ENCODE measurements at places on chromosomes 12 and 14.

DNA sequence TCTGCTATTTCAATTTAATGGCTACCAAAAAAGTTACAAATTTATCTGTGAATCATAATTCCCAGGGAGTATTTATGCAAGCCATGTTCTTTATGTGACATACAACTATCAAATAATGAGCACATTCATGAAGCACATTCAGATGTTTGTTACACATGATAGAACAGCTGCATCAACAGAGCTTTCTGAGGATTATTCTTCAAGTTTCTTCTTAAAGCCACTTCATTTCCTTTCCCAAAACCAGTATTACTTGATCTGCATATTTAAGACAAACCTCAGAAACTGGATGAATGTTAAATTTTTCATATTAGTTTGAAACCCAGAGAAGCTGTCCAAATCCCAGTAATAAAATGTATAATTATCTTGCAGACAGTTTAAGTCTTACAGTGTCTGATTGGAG is 73.6 kb upstream of the SOX5 start:
- no peak for DNase-seq

DNA sequence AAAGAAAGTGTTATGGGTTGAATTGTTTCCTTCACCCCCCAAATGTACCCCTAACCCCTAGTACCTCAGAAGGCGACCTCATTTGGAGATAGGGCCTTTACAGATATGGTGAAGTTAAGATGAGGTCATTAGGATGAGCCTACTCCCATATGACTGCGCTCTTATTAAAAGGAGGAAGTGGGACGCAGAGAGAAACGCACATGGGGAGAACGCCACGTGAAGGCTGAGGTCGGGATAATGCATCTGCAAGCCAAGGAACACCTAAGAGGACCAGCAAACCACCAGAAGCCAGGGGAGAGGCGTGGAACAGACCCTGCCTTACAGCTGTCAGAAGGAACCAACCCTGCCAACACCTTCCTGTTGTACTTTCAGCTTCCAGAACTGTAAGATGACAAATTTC is 1.7 kb upstream of the NRIP2 start:
- DNase-seq: no peak

DNA sequence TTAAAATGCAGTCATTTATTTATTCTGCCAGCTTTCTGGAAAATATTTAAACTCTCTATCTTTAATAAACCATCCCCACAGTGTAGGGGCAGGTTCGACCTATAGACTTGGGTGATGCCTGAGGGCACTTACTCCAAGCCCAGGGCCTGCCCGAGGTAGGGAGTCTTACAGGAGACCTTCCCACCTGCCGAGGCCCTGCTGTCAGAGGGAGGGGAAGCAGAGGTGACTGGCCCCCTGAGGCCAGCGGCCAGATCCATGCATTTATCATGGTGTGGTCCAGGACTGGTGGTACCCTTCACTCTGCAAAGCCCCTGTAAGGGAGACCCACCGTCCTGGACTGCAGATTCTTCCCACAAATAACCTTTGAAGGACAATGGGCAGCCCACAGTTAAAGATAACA is 7.6 kb downstream of the EML1 start:
- DNase-seq: no peak

- DNase-seq: no peak
Observed at GRCh38 chr14:66782853-66783252, 274.9 kb downstream of the GPHN start.

GRCh38 chr12:65517656-65518210 is 239.2 kb downstream of the MSRB3 start:
- no peak for DNase-seq

- peak; percentile 48 for DNase-seq
Observed at GRCh38 chr12:57456145-57456700, 1.1 kb downstream of the INHBE start.

- no peak for DNase-seq
Observed at GRCh38 chr12:80858356-80858755, 79.4 kb downstream of the LIN7A start.

- no peak for DNase-seq
Observed at GRCh38 chr12:57010627-57011247, 4.4 kb upstream of the ZBTB39 start.

DNA sequence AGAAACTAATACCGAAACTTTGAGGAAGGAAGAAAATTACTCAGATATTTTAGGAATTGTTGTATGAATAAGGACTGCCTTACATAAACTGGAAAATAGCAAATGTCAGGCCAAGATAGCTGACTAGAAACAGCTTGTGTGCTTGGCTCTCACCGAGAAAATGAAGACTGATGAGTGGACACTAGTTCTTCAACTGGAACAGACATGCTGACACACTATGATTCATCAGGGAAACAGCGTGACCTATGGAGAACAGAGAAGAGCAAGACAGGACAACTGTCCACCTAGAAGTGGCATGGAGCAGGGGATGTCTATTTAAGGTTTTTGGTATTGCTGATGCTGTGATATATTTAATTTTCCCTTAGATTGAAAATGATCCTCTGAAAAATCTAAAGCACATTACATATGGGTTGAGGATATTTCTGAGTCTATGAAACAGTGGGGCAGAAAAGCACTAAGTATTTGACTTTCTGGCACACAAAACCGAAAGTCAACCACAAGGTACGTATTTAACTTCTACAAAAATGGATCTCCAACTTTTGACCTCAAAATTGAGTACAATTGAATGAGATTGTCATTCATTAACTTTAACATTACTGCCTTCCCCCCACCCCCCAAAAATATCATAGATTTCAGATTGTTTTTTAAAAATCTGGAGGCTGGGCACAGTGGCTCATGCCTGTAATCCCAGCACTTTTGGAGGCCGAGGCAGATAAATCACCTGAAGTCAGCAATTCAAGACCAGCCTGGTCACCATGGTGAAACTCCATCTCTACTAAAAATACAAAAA is 863.2 kb downstream of the LRFN5 start:
- no peak for DNase-seq

DNA sequence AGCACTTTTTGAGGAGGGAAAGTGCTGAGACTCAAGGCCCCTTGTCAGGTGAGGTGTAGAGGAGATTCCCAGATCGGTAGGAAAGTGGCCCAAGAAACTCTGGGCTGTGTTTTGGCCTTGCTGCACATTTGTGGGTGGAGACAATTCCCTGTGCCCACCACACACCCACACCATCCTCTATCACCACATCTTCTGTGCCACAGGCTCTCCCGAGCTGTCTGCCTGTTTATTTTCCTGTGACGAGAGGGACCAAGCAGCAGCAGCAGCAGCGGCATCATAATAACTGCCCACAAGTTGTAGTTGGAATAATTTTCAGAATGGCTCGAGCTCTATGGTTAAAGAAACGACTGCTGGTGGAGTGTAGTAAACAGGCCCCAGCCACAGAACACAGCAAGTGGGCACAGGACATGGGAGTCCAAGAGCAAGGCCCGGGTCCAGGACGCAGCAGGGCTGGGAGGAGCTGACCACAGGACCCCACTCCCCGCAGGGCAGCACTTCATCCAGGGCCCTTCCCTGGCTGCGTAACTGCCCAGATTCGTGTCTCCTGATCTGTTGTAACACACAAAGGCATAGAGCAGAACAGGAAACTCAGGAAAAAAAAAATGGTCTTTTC is 55.6 kb upstream of the BCL2L14 start:
- no peak for DNase-seq

- DNase-seq: no peak
Observed at GRCh38 chr12:23564451-23565152, 384.9 kb downstream of the SOX5 start.

DNA sequence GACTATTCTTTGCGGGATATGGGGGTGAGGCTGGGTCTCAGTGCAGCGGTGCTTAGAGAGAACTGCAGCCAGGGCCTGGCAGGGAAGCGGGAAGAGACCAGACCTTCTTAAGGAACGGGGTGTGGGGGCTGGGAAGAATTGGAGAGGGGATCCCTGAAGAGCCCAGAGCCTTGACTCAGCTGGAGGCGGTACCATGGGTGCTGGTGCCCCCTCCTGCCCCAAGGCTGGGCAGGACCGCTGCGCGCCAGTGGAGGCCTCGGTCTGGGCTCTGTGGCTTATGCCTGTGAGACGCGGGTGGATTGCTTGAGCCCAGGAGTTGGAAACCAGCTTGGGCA is 1.3 kb upstream of the RNU7-1 start:
- no peak for DNase-seq

- no peak for DNase-seq
Observed at GRCh38 chr14:81981307-81981675, 447.6 kb upstream of the SEL1L start.

DNA sequence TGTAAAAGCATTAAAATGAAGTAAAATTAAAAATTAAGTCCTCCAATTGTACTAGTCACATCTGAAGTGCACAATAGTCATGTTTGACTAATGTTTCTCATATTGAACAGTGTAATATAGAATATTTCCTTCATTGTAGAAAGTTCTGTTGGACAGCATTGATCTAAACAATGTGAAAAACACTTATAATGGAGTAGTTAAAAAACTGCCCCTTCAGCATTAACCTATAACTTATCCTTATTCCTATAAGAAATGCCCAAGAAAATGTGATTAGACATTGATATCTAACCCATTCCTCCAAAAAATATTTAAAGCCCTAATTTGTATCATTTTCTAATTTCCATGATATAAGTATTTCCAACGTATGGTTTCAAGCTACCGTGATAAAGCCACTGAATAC is 210.7 kb downstream of the RASSF9 start:
- DNase-seq: no peak

DNA sequence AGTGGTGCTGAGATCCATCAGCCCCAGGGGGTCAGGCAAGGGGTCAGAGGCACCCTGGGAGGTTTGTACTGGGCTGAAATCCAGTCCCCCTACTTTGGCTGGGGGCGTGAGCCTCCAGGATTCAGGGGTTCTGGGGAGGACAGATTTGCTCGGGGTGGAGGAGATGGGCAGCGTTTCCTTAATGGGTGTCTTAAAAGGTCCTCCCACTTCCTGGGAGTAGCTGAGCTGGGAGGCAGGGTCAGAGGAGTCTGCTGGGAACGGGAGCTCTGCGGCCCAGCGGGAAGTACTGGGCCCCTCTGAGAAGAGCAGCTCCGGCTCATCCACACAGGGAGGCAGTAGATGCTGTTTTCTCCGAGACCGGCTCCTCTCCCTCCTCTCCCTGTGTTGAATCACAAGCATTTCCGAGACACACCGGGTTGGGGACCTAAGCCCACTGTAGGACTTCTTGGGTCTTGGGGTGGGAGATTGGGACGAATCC is 2.1 kb upstream of the TEX52 start:
- DNase-seq: no peak

GRCh38 chr12:54870617-54871016 is 16.3 kb downstream of the MUCL1 start:
- DNase-seq: no peak

DNA sequence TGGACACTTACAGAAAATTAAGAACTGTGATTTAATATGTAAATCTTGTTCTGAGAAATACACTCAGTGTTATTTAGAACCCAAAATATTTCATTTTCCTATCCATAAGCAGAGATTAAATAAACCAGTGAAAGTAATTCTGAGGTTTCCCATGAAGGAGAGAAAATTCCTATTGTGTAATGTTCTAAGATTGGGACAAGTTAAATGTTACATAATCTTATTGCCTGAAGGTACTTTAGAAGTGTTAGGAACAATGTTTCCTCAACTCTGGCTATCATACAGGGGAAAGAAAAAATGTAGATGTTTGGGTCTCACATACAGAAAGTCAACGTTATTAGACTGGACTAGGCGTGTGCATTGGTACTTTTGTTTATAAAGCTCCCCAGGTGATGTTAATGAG is 281.9 kb upstream of the SYT10 start:
- peak; percentile 52 for DNase-seq

GRCh38 chr12:66066137-66066928 is 64.2 kb downstream of the LLPH start:
- no peak for DNase-seq

DNA sequence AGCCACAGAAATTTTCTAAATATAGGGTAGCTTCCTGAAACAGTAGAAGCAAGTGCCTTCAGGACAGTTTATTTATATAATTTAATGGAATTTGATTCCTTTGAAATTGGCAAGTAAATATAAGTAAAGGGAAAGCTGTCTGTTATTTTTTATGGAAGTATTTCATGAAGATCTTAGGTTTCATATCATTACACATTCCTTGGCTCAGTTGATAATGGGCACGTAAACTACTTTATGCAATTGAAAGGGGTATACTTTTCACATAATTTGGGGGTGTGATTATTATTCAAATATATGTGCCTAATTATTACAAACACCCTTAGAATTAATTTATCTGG is 71.1 kb upstream of the RAP1B start:
- DNase-seq: no peak

DNA sequence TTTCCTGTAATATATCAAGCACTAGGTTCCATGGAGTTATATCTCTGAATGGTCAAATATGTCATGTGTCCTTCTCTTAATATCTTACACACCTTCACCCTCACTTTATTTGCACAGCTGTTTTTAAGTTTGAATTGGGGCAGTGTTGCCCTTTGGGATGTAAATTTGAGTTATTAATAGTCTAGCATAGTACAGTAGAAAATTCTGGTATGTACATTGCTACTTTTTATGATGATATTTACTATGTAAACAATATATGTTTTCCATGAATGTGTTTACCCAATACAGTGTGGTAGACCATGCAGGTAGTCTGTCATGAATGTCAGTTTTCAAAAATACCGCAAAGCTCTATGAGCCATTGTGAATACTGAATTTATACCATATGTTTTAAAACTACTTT is 50.5 kb downstream of the METTL25 start:
- DNase-seq: no peak

DNA sequence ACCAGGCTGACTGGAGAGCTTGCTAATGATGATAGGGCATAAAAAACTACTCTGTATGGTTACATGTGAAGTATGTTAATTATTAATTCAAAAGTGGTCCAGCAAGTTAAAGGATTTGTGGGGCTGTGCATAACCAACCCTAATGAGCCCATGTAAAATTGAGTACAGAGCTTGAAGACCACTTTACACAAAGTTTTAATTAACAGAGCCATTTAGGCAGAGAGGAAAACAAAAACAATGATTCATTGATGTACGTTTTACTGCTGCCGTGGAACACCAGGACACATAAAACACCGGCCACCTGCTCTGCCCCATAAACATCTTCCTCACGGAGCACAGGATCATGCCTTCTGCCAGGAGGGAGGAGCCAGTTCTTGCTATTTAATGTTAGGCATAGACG is 83.5 kb downstream of the RIMBP2 start:
- no peak for DNase-seq

DNA sequence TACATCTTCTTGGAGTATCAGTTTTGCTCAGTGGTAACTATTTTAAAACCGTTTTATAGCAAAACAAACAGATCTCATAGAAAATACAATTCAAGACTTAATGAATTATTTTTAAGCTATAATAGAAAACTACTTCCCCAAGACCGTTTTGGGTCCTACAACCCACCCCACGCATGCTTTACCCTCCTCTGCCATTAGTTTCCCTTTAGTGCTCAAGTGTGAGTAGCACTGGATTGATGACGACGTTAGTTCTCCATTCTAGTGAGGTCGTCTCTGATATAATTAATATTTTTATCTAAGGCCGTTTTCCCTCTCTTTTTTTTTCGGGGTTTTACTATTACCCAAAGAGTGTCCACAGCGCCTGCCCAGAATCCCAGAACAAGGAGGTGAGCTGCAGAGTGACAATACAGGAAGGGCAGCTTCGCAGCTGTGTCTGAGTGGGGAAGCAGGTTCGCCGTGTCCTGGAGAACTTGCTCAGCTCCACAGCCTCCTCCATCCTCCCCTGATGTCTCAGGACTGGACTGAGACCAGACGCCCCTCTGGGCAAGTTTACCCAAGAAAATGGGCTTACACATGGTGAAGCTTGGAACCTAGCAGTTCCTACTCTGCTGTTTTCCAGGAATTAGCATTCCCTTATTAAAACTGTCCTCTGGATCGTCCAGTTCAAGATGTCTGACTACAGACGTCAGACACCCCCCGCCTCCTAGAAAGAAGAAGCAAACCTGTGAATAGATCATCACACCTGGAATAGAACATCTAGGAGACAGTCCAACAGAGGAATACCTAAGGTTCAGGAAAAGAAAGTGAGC is 31.9 kb upstream of the MON2 start:
- DNase-seq: no peak

Measured in NCI-H226 (cell line).